ENCODE measurements at places on chromosomes 4 and X. TPM values are rescaled to one million over a fixed set of nuclear protein-coding genes. Genes with fewer than 3 reads are reported as not detected.

DNA sequence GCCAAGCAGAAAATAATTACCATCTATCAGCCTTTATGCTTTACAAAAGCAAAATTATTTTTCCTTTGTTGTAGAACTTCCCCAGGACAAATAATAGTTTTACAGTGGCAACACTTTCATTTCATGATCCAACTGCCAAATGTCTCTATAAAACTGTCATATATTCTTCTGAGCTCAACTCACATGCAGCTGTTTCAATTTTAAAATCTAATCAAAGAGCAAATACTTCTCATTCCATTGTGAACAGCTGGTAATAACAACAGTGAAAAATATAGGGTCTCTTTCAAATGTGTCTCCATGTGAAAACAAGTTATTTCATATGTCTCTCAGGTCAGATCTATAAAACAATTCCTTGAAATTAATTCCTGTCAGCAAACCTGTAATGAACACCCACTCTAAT, 270.6 kb upstream of the SLC7A11 start:
- no peak for DNase-seq

DNA sequence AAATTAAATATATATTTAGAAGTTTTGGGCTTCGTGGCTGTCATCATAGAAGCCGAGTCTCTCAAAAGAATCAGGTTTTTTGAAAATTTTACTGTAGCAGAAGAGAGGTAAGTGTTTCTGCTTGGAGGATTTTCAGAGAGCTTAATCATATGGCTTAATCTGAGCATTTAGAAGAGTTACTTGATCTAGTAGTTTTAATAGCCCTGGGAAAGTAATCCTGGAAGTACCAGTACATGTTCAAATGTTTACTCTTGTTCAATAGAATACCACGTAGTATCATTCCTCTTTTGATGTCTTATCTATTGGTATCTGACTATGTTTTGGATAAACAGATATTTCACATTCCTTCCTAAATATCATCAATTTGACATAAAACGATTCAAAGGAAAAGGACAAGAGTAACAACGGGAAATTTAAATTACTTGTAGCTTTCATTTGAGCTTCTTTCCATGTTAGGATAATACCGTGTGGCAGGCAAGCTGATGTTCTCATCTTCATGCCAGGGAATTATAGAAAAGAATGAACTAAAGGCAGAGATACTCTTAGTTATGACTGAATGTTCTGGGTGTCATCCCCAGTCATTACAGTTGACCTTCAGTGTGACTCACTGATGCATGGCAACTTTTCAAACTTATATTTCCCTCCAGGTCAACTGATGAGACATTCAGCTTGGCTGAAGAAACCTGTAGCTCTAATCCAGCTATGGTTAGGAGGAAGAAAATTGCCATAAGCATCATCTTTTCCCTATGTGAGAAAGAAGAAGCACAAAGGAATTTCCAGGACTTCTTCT, 89.8 kb downstream of the FNIP2 start:
- DNase-seq: no peak

- no peak for DNase-seq
Observed at GRCh38 chrX:10971176-10971575, 140.0 kb upstream of the HCCS start.

DNA sequence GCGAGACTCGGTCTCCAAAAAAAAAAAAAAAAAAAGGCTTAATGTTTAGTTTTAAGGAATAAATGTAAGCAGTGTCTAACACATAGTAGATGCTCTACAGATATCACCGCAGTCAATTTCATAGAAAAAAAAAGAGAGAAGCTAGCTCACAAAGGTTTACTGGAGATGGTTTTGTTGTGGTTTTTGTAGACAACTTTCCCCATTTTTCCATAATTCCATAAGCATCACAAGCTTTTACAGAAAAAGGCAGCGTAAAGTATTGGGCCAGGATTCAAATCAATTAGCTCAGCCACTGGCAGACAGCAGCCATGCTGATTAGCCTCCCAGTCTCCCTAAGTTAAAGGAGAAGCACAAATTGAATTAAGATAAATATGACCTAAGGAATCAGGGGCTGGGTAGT, 1.5 kb downstream of the GRSF1 start:
- no peak for DNase-seq

GRCh38 chr4:86556791-86557415, 37.2 kb upstream of the PTPN13 start:
- no peak for DNase-seq

TNIP3 gene
- 2.7 TPM for polyA plus RNA-seq

CEP135 gene
- 22.1 TPM for polyA plus RNA-seq

HPGDS gene
- polyA plus RNA-seq: 7.2 TPM

- DNase-seq: no peak
Observed at GRCh38 chr4:159035570-159035969, 67.3 kb upstream of the RAPGEF2 start.

DNA sequence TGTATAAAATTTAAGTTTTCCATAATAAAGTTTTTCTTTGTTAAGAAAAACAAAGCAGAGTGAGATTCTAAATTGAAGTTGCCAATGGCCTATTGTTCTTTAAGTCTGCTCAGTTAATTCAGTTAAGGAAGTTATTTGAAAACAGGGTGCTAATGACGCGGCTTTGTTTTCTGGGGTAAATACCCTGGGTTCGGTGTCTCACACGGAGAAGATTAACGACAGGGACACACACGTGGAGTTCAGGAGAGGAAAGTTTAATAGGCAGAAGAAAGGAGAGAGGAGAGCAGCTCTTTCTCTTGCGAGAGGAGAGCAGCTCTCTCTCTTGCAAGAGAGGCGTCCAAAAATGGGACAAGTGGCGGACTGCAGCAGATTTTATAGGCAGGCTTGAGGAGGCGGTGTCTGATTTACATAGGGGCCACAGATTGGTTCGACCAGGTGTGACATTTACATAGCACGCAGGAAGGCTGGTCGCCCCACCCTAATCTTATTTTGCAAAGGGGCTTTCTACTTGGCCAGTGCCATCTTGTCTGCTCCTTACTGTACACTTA, 9.6 kb downstream of the CA5B start:
- no peak for DNase-seq

S100G gene
- not detected for polyA plus RNA-seq

ZMAT1 gene
- polyA plus RNA-seq: 16.2 TPM

MGAT4D gene
- polyA plus RNA-seq: not detected

- DNase-seq: no peak
Observed at GRCh38 chr4:14152834-14153519, 525.5 kb upstream of the BOD1L1 start.

TMEM31 gene
- polyA plus RNA-seq: 1.0 TPM

DNA sequence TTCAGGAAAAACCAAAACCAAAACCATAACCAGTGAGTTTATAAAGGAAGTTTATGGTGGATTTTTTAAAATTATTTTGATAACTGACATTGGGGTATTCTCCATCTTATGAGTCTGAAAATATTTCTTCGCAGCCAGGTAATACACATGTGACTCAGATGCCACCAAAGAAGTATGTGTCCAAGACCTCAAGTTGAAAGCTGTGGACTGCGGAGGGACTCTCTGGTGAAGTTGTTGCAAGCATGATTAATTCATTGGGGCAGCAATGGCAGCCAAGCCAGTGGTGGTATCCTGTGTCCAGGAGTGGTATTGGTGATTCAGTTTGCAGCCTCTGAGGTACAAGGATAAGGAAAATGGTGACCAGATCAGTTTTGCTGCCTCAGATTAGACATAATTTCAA, 14.0 kb upstream of the ADH5 start:
- no peak for DNase-seq

Measured in right lung (tissue), 10 donors.